ENCODE measurements at places on chromosomes 6 and 20.

GRCh38 chr6:16476861-16477260 lies 238.5 kb downstream of the GMPR start:
- DNase-seq = no peak

DNA sequence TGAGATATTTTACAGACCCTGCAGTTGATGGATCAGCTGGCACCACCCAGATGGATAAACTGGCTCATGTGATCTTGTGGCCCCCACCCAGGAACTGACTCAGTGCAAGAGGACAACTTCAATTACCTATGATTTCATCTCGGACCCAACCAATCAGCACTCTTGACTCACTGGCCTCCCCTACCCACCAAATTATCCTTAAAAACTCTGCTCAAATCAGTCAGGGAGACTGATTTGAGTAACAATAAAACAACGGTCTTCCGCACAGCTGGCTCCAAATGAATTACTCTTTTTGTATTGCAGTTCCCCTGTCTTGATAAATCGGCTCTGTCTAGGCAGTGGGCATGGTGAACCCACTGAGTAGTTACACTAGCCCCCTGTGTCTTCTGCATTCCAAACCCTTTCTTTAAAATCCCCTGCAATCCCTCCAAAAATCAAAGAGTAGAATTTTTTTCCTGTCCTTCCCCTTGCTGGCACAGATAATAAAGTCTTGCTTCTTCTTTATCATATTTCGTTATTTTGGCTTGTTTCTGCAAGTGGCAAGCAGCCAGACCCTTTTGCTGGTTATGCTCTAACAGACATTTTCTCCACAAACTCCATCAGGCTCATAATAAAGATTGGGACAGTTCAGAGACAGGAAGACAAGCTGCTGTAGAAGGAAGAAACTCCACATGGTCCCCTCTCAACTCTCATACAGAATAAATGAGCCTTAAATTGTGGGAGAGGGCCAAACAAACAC lies 48.3 kb downstream of the OR2B6 start:
- no peak for DNase-seq

DNA sequence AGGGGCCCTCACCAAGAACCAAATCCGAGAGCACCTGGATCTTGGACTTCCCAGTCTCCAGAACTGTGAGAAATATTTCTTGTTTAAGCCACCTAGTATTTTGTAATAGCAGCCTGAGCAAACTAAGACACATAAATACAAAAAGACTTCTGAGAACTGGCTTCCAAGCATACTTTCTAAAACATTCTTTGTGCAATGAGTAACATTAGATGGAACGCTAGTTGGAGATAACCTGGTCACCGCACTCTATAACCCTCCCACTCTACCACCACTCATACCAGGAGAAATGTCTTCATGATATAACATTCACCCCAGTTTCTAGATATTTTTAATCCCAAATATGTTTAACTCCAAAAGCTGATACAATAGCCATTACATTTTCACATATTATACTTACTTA lies 169.5 kb upstream of the THEMIS start:
- no peak for DNase-seq

- no peak for DNase-seq
These were observed 8.3 kb upstream of the ADGB start for GRCh38 chr6:146590492-146590891.

DNA sequence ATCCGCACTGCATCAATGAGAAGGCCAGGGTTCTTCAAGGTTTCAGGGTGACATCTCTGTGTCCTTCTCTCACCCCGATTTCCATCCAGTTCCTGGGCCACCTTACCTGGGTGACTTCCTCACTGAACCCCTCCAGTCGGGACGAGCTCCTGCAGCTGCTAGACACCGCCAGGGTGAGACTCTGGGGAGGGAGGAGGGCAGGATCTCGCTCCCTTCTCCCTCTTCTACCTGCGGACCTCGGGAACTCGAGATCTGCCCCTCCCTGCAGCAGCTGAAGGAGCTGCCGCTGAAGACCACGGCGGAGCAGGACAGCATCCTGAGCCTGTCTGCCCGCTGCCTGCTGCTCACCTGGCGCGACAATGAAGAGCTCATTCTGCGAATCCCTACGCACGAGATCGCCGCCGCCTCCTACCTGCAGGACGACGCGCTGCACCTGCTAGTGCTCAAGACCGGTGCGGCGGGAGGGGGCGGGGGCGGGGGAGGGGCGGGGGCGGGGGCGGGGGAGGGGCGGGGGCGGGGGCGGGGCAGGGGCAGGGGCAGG lies 7.5 kb downstream of the CCM2L start:
- DNase-seq = peak; percentile 18

GRCh38 chr6:64732888-64733287 lies 974.1 kb downstream of the EYS start:
- no peak for DNase-seq

DNA sequence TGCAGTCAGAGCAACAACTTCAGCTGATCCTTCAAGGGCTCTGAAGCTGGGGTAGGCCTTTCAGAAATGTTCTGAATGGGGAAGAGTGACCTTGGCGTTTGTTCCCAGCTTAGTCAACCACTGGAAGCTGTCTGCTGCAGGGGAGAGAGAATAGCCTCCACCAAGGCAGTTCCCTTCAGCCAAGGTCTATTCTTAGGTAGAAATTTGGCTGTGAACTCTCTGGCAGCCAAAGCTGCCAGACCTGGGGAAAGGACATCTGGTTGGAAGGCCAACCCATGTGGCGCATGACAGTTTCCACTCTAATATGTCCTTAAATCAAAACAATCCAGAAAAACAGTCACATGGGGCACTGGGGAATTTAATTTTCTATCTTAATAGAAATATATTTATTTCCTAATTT lies 60.1 kb downstream of the FBXO5 start:
- DNase-seq = no peak

DNA sequence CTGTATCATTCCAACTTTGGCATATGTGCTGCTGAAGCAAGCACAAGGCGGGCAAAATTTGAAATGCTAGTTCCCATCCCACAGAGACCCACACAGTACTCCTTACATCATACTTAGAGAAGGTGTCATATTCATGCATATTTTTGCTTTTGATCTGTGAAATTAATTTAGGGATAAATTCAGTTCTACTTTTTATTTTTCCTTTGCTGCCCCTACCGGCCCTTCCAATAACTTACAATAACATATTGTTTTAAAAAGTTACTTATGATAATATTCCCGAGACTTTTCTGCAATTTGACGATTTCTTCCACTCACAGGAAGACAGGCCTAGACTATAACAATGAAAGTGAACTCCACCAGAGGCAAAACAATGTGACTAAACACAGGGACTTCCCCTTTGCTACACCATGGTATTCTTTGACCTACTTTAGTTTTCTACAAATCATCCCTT lies 35.0 kb downstream of the SESN1 start:
- no peak for DNase-seq

- DNase-seq = no peak
These were observed 109.1 kb downstream of the TSHZ2 start for GRCh38 chr20:53080969-53081871.

- no peak for DNase-seq
These were observed 53.1 kb downstream of the DSTN start for GRCh38 chr20:17622851-17623508.

- no peak for DNase-seq
These were observed 628.0 kb upstream of the AGPAT4 start for GRCh38 chr6:161901740-161902426.

DNA sequence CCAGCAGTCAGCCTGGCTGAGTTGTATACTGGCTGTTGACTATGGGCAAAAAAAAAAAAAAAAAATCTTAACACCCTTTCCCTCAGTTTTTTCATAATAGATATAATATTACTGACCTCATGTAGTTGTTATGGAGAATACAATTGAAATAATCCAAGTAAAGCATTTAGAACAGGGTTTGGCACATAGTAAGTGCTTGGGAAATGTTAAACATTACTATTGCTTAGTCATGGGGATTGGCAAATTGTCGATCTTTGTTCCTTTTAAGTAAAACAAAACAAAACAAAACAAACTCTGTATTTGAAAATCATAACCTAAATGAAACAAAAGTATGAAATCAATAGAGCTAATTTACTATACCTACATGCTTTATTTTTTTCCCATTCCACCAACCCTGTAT lies 458.4 kb downstream of the GRIK2 start:
- DNase-seq = no peak

DNA sequence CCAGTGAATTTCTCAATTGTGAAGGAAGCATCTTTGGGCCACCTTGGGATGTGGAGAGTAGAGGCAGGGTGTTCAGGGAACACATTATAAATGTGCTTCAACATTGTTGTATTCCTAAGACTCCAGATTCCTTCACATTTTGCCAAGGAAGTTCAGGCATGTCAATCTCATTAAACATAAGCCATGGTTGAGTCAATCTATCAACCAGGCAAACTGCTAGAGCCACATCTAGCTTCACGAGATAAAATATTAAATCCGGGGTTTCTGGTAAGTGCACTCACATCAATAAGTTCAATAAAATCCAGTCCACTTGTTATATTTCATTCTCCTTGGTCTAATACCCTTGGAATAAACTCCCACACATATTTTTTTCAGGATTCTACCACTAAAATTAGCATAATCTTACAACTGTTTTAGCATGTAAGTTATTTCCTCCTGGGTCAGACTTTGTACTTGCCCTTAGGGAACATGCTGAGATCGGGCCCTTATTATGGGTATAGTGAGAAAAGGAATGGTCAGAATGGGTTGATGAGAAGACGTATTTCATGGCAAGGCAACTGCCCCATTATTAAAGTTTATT lies 93.6 kb downstream of the ADTRP start:
- no peak for DNase-seq
